Naive thymus-derived CD4-positive, alpha-beta T cell (primary cell): ENCODE measurements at places on chromosomes 2 and 18.

DNA sequence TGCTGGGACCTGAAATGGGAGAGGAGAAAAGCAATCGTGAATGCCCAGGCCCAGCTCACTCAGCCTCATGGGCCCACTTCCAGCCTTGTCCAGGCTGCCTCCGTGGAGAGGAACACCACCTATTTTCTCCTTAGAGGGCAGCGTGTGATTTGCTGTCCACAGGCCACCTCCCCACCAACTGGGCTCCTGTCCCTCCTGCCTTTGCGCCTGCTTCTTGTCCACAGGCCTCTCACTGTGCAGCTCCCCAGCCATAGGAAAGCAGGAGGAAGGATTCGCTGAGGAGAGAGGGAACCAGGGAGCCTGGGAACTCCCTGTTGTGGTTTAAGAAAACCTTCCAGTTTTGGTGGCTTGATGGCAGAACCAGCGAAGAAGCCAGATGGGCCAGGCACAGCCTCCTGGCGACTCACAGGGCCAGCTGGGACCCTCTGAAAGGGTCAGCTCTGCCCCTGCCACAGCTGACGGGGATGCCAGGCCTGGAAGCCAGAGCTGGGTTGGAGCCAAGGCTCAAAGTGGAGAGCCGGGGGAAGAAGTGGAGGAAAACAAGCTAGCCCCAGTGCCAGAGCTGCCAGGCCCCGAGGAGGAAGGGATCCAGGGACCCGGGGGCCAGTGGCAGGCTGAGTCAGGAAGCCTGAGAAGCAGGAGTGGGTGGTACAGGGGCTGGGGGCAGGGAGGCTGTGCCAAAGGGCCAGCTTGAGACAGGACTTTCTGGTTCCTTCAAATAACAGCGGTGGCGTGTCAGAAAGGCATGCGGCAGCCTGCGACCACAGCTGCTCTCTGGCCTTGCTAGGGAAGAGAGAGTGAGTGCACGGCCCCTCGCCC, 9.9 kb downstream of the TMBIM1 start:
- H3K4me1 ChIP-seq: peaks cover 43% of the 10 kb centered on the region
- H3K36me3 ChIP-seq: peaks cover 56% of the 10 kb centered on the region
- no peaks in the 10 kb centered on the region for H3K27me3 ChIP-seq
- H3K4me3 ChIP-seq: no peak overlapping the region

- no peak for DNase-seq
- H3K4me1 ChIP-seq: no peaks in the 10 kb centered on the region
- H3K4me3 ChIP-seq: no peak overlapping the region
Measured at GRCh38 chr2:199775267-199775666, 75.7 kb downstream of the FTCDNL1 start.

DNA sequence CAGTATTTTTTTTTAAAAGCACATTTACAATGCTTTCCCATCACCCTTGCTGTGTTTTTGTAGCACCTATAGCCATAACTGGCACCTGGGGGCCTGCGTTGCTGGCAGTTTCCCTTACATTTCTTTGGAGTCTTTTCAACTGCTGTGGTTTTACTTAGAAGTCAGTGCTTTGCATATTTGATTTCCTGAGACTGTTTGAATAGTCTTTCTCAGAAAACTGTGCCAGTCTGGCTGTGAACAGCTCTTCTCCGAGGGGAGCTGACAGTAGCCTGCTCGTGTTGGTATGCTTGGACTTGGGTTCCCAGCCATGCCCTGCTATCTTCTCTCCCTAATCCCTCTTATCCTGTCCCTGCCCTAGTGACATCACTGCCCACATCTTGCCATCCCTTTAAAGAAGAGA, 81.5 kb downstream of the DPP4 start:
- DNase-seq: peak; percentile 76
- H3K27ac ChIP-seq: peak overlapping the region; percentile 68
- H3K4me3 ChIP-seq: peak overlapping the region; percentile 46

DNA sequence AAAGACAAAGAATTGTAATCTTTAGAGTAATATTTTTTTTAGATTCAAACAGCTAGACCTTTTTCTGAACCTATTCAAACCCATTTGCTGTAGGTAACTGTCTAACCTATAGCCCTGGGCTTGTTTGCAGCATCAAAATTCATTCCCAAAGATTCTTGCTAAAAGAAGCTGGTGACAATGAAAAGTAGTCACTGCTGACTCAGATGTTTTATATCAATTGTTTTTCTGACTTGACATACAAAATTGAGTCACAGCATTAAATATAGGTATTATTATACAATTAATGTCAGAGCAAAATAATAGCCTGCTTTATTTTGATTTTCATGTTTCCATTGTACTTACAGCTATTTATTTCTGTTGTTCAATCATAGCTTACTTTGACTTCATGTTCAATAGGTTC, 320.3 kb upstream of the NRP2 start:
- H3K4me3 ChIP-seq: no peak overlapping the region
- no peak overlapping the region for H3K27ac ChIP-seq

DNA sequence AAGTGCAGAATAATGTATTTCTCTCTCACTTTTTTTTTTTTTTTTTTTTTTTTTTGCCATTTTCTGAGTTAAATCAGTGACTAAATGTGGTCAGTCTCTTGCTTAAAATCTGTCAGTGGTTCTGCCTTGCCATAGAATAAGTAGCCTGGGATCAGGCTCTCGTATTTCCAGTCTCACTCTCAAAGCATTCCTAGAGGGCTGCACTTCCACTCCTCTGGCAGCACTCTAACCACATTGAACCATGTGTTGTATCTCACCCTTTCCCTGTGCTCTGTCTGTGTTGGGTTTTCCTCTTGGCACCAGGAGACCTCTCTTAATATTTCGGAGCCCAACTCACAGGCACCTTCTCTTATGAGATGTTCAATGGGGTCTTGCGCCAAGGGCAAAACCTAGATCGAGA, 304.4 kb downstream of the CTNNA2 start:
- no peaks in the 10 kb centered on the region for H3K27me3 ChIP-seq
- DNase-seq: no peak
- no peak overlapping the region for H3K27ac ChIP-seq
- H3K36me3 ChIP-seq: no peaks in the 10 kb centered on the region
- no peaks in the 10 kb centered on the region for H3K4me1 ChIP-seq
- no peak overlapping the region for H3K4me3 ChIP-seq

- H3K27ac ChIP-seq: no peak overlapping the region
- peaks cover 20% of the 10 kb centered on the region for H3K4me1 ChIP-seq
- peak overlapping the region; percentile 78 for H3K4me3 ChIP-seq
- H3K27me3 ChIP-seq: no peaks in the 10 kb centered on the region
Measured at GRCh38 chr2:138503087-138503442, 1.5 kb downstream of the SPOPL start.
